ENCODE measurements at places on chromosomes 3 and 15.

DNA sequence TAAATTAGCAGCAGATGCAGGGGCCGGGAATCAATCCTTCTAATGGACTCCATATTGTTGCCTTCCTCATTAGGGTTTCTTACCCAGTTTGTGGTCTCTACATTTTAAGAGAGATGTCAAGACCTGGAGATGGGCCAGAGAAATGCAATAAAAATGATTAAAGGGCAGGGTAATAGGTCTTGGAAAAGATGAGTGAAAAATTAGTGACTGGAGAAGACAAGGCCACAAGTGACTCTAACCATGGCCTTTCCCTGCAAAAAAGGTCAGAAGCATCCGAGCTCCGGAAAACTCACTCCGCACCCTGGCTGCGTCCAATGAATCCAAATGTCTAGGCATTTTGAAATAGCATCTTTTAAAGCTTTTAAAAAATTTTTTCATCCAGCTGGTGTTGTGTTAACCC, 152.8 kb downstream of the ARRDC4 start:
- no peak for DNase-seq

- peak; percentile 53 for DNase-seq
Measured at GRCh38 chr15:36579792-36580431, 486 bp downstream of the CDIN1 start.

GRCh38 chr3:60932643-60933042, 318.6 kb downstream of the FHIT start:
- DNase-seq: no peak

GRCh38 chr3:56835650-56836227, 34.0 kb upstream of the ARHGEF3 start:
- DNase-seq: no peak

DNA sequence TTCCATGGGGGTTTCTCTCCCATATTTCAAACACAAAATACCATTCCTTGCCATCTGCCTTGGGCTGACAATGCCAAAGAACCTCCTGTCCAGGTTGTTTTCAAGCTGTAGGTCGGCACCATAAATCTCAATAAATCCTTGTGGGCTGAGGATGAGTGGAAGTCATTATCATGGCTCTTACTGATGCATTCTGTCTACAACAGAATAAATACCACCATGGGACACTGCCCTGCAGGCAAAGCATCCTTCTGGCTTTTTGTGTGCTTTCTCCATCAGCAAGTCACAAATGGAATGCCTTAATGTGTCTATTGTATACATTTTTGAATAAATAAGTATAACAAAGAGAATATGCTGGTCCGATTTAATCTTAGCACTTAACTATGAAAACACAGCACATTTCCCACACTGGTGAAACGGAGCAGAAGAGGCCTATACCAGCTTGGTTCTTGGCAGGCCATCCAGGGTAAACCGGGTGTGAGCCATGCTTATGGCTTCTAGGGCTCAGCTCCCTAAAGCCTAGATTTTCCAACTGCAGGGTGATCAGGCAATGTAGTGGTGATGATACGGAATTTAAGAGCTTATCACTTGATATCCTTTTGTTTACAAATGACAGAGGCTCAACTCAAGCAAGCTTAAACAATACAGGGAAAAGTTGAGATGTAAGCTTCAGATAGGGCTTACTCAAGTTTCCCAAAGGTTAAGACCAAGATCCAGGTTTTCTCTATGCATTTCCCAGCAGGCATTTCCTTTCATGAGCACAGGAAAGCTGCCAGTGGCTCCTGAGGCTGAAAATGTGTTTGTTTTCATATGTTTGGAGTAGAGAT, 133.2 kb upstream of the LRTM1 start:
- DNase-seq: no peak

DNA sequence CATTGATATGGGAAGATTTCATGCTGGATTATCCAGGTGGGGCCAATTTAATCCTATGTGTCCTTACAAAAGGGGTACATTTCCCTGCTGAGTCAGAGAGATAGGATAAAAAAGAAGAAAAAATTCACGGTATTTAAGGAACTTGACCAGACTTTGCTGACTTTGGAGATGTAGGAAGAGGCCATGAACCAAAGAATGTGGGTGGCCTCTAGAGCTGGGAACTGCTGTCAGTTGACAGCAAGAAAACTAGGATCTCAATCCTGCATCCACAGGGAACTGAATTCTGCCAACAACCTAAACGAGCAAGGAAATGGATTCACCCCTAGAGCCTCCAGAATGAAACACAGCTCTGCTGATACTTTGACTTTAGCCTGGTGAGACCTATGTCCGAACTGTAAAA, 148.1 kb upstream of the SLC24A5 start:
- no peak for DNase-seq

GRCh38 chr3:47000922-47001730, 21.7 kb downstream of the NBEAL2 start:
- no peak for DNase-seq

GRCh38 chr3:71300951-71301393, 282.6 kb downstream of the FOXP1 start:
- no peak for DNase-seq

- DNase-seq: no peak
Measured at GRCh38 chr3:67906261-67906660, 251.8 kb upstream of the SUCLG2 start.

GRCh38 chr15:98834976-98835375, 172.6 kb downstream of the PGPEP1L start:
- DNase-seq: no peak

GRCh38 chr15:97991972-97992541, 31.6 kb downstream of the ARRDC4 start:
- DNase-seq: no peak

All from globus pallidus (tissue), 1 donor.